ENCODE measurements at places on chromosomes 3 and 15.

- DNase-seq = peak; percentile 69
Measured at GRCh38 chr3:190443257-190443656, 6.4 kb downstream of the TMEM207 start.

DNA sequence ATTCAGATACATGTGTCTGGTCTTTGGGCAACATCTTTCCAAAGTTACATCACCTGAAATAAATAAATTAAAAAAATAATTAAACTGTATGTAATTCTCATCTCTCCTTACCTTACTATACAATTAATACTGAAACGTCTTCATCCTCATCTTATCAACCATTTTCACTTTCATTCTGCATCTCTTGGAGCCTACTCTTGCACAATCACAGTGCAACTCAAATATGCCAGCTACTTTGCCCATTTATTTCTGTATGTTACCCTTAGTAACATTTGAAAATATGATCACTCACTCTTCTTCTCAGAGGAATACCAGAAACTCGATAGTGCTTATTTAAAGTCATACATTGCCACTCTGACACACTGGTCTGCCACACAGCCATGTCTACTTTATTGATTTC is 1357.1 kb upstream of the CADM2 start:
- DNase-seq = no peak

- no peak for DNase-seq
Measured at GRCh38 chr15:48440084-48440483, 108.9 kb downstream of the DUT start.

DNA sequence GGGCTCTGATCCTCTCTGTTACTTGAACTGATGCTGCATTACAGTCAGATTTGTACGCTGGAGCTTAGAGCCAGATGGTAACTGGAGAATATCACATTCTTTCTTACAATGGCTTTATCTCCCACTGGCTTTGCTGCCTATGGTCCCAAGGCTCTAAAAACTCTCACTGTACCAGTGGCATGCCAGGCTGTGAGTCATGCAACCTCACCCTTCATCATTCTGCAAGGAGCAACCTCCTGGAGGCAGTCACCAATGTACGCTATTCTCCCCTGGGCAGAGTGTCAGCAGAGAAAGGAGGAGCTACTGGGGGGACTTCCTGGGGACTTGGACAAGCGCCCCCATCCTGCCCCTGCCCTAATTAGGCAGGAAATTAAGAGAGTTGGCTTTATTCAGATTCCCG is 97.9 kb upstream of the EIF1B start:
- DNase-seq = no peak

- no peak for DNase-seq
Measured at GRCh38 chr3:10286596-10287295, 6.0 kb downstream of the GHRL start.

DNA sequence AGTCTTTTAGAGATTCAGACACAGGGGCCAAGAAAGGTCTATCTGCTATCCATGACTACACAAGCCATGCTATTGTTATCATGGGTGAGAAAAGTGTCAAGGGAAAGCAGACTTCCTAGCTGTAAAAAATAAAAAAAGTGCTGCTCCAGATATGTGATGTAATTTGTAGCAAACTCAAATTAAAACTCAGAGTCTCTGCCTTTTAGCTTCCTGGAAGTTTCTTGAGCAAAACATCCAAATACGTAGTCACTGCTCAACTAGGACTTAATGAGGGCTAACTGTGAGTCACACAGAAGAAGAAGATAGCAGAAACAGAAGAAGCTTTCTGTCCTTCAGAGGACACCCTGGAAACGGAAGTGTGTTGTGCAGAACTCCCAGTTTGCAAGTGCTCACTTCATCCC is 393.4 kb upstream of the NR2F2 start:
- peak; percentile 69 for DNase-seq

DNA sequence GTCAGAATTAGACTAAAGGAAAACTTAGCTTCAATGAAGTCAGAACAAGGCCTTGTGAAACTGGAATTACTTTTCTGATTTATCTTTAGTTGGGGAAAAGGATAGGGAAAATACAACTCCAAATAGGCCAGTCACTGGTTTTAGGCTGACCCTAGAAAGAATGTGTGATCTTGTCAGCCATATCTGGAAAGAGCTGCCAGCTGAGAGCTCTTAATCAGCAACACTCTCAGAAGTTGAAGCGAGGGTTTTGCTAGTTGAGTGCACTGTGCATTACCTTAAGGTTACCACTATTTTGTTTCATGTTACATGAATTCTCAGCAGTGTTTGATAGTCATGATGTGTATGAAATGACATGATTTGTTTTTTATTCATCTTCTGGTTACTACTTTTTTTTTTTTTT is 905.3 kb upstream of the ALCAM start:
- no peak for DNase-seq

- peak; percentile 22 for DNase-seq
Measured at GRCh38 chr3:82376883-82377282, 615.4 kb upstream of the GBE1 start.

DNA sequence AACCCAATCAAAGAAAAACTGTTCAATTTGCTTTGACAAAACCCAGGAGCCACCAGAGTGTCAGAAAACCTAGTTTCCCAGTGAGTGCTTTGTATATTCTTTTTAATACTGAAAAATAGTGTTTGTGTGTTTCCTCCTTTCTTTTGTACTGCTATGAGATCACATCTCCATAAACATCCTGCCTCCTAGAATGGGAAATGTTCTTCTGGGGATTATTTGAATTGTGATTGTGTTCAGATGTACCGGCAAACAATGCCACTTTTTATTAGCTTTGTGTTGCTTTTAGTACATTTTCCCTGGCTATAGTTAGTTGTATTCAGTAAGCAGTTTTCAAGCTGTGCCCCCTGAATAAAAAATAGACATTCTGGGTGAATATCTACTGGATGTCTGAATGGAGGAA is 148.0 kb upstream of the NR2E3 start:
- no peak for DNase-seq

- DNase-seq = no peak
Measured at GRCh38 chr3:118799303-118799702, 235.3 kb downstream of the IGSF11 start.

DNA sequence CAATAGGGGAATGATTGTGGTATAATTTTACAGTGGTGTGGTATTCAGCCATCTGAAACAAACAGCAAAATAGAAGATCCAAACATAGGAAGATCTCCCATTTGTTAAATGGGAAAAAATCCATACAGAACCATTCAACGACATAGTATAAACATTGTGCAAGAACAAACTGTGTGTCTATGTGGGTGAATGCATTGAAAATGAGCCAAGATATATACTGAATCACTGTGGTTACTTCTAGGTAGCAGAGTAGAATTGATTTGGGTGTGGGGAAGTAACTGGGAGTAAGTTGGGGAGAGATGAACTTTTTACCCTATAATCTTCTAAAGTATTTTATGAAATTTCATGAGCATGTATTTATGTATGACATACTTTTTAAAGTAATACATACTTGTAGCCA is 123.1 kb upstream of the UMPS start:
- no peak for DNase-seq

- DNase-seq = peak; percentile 17
Measured at GRCh38 chr3:12840591-12841148, 695 bp downstream of the RPL32 start.

DNA sequence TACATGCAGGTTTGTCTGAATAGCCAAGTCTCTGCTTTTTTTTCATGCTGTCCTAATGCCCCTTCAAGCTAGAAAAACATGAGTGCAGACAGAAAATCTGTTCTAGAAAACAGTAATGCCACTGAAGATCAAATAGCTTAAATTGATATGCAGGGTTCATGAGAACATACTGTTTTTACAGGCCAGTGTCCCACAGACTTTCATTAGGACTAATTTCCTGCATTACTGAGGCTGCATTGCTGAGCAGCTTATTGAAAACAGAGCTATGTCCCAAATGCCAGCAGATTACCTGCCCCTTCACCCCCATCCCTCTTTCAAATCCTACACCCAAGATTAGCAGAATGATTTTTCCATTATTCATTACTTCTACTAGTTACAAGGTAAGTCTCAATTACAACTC is 665 bp downstream of the TM4SF18 start:
- DNase-seq = no peak

DNA sequence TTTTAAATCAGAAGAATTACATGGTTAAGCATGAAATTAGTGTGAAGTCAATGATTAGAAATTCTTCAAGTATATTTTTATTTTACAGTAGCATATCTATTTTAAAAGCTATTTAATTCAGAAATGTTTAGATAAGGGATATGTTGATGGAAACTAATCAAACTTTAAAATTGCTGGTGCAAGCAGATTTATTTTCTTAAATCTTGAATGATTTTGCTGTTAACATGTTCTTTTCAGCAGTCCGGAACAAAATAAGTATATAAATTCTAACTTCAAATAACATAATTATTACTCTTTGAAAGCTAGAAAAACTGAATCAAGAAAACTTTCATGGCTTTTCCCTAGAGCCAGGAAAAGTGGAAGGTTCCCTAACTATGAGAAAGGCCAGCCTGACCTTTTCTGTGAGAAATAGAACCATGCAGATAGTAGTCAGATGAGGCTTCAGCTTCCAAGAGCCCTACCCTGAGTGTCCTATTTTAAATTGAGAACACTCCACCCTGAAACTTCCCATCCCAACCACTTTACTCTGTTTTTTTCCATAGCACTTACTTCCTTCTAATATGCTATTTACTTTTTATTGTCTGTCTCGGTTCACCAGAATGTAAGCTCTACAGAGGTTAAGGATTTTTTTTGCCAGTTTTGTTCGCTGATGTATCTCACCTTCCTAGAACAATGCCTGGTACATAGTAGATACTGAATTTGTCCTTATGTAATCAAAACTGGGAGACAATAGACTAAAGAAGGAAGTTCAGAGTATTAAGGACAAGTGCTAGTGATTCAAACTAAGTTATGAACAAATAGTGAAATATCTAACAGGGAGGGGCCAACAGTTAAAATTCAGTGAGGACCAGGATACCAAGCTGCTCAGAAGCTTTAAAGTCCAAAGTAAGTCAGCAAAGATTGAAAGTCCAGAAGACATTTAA is 66.8 kb downstream of the CD200R1L start:
- no peak for DNase-seq

- DNase-seq = no peak
Measured at GRCh38 chr15:63059075-63059474, 16.5 kb downstream of the TPM1 start.

DNA sequence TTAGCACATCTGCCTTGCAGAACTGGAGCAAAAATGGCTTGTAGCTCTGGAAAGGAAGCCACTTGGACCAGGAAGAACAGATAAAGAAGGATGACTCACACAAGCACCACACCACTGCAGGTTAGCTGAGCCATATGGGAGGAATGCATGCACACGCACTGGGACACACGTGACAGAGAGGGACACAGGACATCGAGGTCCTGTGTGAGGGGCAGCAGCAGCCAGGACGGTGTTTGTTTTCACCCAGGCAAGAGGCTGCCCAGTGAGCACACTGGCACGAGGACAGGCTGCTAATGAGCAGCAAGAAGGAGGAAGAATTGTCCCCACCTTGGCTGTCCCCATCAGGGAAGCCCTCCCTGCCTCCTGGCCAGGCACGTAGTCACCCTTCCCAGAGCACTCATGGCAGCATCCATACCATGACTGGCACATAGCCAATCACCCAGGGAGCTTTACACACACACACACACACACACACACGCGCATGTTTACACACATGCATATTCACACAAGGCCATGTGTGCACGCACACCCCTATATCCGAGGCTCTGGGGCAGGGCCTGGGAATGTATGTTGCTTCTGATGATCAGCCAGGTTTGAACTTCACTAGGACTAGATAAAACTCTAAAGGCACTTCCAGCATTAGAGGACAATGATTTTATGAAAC is 24.0 kb upstream of the SPTBN5 start:
- DNase-seq = no peak

GRCh38 chr3:98038286-98038685 is 3.2 kb upstream of the GABRR3 start:
- no peak for DNase-seq

GRCh38 chr3:61948699-61949305 is 387.4 kb downstream of the PTPRG start:
- no peak for DNase-seq

GRCh38 chr15:37550360-37551024 is 383.9 kb upstream of the TMCO5A start:
- DNase-seq = no peak

DNA sequence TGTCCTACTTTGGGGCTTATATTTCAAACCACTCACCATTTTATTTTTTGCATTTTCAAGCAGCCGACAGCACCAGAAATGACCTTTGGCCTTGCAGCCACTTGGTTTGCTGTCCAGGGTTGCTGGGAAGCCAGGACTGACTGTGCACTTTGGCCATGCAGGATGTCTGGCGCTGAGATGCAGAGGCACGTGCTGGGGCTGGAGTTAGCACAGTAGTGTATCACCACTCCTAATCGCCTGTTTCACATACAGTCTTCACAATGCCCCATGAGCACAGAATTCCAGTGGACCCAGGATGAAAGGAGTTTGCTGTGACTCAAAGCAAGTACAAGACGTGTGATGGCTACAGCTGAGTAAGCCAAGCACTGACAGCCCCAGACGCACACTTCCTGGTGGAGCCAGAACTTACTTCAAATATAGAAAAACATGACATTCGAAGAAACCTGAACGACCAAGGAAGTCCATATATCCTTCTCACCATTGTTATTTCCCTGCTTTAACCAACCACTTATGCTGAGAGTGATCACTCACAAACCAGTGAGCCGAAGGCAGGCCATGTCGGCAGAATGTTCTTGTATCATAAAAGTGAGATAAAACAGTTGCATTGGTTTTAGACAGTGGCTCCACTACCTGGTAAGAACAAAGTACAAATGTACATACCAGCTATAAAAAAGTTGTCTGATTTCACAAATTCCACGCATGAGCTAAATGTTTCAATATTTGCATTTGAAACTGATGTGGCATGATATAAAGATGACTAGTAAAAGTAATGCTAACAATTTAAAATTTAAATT is 16.0 kb downstream of the OCA2 start:
- no peak for DNase-seq

Data from NB4 (cell line).